CD4-positive, alpha-beta T cell treated with Interleukin-15 for 4 hours (primary cell): ENCODE measurements at places on chromosomes 2 and 18.

- DNase-seq = no peak
Measured at GRCh38 chr2:148046802-148047201, 25.9 kb downstream of the MBD5 start.

GRCh38 chr2:99420031-99420430 lies 69.8 kb downstream of the REV1 start:
- DNase-seq = no peak

- DNase-seq = no peak
Measured at GRCh38 chr18:2466978-2467377, 104.3 kb downstream of the METTL4 start.

- no peak for DNase-seq
Measured at GRCh38 chr2:96665083-96665569, 22.6 kb downstream of the FER1L5 start.

GRCh38 chr2:202643012-202643858 lies 8.5 kb downstream of the FAM117B start:
- DNase-seq = peak; percentile 31

DNA sequence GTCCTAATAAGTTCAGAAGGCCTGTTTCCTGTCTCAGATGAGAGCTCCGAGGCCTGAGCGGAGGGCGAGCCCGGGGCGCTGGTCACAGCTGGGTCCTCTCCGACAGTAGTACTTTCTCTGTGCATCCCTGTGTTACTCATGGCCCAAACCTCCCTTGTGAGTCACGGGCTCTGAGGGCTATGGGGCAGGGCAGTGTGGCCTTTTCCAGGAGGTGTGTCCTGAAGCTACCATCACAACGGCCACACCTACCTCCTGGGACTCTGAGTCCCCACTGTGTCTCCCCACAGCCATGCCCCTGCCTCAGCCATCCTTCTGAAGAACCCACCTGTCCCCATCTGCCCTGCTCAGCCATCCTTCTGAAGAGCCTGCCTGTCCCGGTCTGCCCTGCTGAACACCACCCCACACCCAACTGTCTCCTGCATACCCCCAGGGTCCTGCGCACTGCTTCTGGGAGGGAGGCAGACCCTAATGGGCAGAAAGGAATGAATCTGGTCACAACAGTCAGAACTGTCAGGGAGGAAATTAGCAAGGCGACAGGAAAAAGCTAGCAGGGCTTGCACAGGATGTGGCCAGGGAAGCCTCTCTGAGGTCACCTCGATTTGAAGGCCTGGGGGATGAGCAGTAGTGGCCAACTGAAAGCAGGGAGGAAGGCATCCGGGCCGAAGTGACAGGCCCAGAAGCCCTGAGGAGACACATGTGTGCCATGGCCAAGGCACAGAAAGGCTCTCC lies 145.4 kb upstream of the RIOK3 start:
- no peak for DNase-seq

DNA sequence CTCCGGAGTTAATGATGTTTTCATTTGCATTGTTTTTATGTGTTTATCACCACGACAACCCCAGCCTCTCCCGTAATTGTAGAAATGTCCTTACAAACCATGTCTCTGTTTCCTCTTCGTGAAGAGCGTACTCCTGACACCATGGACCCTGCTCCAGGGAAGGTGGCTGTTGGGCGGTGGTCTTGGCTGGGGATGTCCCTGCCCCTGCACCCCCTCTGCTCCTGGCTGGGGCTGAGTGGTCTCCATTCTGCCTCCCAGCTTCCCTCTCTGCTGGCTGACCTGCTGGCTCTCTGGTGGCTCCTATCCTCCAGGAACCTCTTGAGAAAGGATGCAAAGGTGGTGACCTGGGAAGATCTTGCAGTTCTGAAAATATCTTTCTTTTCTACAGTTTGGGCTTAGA lies 81.1 kb downstream of the ASB1 start:
- DNase-seq = no peak

DNA sequence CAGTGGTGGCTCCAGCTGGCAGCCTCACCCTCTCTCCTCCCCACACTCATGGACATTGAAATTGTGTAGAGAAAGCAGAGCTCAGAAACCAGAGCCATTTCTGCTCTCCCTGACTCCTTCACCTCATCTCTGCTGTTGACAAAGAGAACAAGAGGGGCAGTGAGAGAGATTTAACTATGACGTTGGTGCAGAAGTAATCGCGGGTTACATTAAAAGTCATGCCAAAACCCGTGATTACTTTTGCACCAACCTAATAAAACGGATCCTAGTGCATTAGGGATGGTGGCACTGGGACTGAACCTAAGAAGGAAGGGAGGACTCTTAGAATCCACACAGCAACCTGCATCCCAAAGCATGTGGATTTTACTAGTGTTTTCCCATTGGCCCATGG lies 113.3 kb upstream of the CDC42EP3 start:
- no peak for DNase-seq

DNA sequence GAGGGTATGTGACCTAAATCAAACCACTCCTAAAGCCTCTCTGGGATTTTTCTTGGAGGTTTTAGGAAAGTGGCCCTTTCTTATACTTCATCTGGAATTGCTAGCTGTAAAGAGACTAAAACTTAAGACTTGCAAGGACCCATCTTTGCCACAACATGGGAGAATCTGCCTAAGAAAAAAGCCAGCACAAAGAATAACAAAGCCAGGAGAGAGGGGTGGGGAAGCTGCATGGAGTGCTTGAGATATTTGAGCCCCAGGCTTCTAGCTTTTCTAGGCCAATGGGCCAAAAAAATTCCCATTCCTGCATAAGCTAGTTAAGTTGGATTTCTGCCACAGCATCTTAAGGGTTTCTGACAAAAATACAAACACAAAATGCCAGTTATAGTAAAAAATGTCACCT lies 38.5 kb upstream of the LYPD6 start:
- DNase-seq = no peak

- no peak for DNase-seq
Measured at GRCh38 chr18:58499527-58500221, 129.2 kb downstream of the ALPK2 start.

DNA sequence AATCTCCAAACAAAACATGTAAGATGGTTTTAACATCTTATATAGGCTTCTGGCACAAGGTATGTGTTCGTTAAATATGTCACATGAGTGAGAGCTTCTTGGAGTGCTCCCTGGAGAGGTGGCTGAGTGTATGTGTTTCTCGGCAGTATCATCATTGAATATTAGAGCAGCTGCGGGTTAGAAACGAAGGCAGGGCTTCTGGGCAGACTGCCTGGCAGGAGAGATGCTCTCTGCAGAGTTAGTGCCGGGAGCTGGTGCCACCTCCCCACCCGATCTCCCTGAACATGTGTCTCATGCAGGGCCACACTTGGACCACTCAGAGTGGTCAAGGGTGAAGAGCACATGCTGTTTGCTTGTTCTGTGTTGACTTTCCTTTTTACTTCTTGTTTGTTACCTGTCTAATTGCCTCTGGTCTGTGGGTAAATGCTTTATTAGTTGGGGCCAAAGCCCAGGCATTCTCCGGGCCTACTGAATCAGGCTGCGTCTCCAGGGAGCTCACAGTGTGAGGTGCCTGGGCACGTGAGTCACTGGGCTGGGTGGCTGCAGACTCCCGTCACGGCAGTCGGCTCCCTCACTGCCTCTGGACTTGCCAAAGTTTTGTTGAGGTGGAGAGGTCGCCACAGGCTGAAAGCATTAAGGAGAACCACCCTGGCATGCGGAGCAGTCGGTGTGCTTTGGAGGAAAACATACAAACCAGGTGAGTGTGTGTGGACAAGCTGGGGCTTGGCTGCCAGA lies 246.6 kb downstream of the FHOD3 start:
- DNase-seq = no peak

DNA sequence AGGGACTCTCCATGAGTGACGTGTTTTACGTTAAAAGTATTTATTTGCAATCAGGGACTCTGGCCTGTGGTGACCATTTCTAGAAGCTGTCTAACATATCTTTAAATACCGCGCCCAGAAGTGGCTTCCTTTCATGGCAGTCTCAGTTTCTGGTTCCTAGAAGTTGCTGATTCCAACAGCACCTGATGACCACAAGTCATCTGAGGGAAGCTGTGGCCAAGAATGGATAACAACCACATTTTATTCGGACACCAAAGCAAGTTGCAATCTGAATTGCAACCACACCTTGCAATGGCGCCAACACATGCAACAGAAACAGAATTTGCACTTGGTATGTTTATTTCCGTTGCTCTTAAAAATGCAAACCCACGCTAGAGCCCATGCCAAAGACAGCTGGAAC lies 33.1 kb downstream of the MEX3C start:
- no peak for DNase-seq

- no peak for DNase-seq
Measured at GRCh38 chr2:160387558-160388262, 105.9 kb downstream of the RBMS1 start.

DNA sequence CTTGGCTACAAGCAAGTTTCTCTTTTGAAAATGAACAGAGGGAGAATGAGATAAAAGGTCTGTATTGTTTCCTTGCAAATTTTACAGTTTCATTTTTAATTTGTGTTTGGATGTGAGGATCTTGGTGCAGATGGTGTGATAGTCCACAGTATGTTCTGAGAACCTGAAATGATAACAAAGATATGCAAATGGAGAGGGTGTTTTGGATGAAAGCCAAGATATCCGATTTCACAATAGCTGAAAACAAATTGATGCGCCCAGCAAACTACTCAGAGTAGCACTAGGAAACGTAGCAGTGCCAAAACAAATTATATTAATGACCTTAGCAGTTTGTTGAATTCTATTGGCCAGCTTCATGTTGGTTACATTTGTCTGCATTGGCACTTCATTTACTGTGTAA lies 683.5 kb downstream of the TMEM182 start:
- no peak for DNase-seq

DNA sequence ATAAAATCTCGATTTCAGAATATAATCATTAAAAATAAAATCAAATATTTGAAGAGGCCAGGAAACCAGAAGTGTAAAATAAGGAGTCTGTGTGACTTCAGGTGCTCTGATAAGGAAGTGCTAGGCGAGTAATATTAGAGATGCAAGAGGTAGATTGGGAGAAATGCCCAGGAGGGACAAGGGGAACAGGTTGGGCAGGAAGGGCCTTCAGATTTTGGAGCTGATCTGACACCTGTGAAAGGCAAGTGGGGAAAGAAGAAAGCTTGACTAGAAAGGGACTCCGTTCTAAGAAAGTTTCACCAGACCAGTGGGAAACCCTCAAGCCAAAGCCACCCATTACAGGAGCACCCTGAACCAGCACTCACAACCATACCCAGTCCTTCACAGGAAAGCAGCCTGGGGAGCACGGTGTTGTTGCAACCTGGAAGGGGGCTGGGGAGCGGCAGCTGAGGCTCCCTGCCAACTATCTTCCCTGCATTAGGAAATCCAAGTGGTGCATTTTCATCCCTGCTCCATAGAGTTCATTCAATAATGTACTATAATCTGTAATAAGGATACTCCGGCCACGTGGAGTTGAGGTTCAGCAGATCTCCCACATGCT lies 57.5 kb upstream of the GREB1L start:
- no peak for DNase-seq
